ENCODE measurements at places on chromosomes 12 and 14. TPM values are rescaled to one million over a fixed set of nuclear protein-coding genes. Genes with fewer than 3 reads are reported as not detected.

- no peaks in the 10 kb centered on the region for H3K4me1 ChIP-seq
- no peaks in the 10 kb centered on the region for H3K27me3 ChIP-seq
- DNase-seq: no peak
- no peaks in the 10 kb centered on the region for H3K36me3 ChIP-seq
- H3K4me3 ChIP-seq: no peak overlapping the region
These were observed 7.9 kb upstream of the POU6F1 start for GRCh38 chr12:51225771-51226170.

- no peaks in the 10 kb centered on the region for H3K4me1 ChIP-seq
- peaks cover 9% of the 10 kb centered on the region for H3K27me3 ChIP-seq
- no peaks in the 10 kb centered on the region for H3K36me3 ChIP-seq
- H3K27ac ChIP-seq: no peak overlapping the region
- H3K4me3 ChIP-seq: no peak overlapping the region
These were observed 4.9 kb downstream of the KRT1 start for GRCh38 chr12:52675301-52675701.

B4GALNT1 gene
- total RNA-seq: 0.89 TPM

DNA sequence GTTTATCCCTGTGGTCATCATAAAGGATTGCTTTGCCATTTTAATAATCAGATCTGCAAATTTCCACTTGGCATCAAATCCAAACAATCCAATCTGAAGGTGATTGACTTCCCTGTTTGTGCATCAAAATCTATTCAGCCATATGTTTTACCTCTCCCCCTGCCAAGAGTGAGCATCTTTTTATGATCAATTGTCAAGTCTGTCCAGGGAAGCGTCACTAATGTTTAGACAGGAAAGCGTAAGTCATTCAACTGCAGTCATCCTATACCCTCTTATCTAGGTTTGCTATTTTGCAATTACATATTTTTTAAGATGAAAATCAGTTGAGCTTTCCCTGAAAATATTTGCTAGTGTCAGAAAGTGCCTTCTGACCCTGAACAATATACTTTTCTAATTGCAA lies 1224.1 kb upstream of the SEL1L start:
- H3K27ac ChIP-seq: no peak overlapping the region
- H3K4me1 ChIP-seq: no peaks in the 10 kb centered on the region
- H3K4me3 ChIP-seq: no peak overlapping the region
- H3K36me3 ChIP-seq: no peaks in the 10 kb centered on the region

- no peak overlapping the region for H3K27ac ChIP-seq
- no peak overlapping the region for H3K4me3 ChIP-seq
- peaks cover 14% of the 10 kb centered on the region for H3K4me1 ChIP-seq
These were observed 165.5 kb upstream of the DYRK2 start for GRCh38 chr12:67482751-67483661.

PIANP gene
- total RNA-seq: 0.18 TPM

GRCh38 chr12:114974826-114975639 lies 291.1 kb upstream of the TBX3 start:
- H3K4me1 ChIP-seq: no peaks in the 10 kb centered on the region
- H3K4me3 ChIP-seq: no peak overlapping the region
- no peaks in the 10 kb centered on the region for H3K36me3 ChIP-seq
- H3K27ac ChIP-seq: no peak overlapping the region

PXN gene
- 105 TPM for total RNA-seq

DNA sequence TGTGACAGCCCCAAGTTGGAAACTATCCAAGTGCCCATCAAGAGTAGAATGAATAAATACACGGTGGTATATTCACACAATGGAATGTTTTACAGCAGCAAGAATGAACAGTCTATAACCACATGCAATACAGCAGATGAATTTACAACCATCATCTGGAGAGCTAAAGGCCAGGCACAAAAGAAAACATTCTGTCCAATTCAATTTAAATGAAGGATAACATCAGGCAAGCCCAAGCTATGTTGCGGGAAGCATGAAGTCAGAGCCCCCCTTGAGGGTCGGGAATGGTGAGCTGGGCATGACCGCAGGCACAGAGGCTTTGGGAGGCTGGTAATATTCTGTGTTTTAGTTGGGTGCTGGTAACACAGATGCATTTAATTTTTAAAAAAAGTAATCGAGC lies 76.0 kb downstream of the SYNE3 start:
- H3K27me3 ChIP-seq: no peaks in the 10 kb centered on the region
- H3K4me1 ChIP-seq: peaks cover 7% of the 10 kb centered on the region
- H3K4me3 ChIP-seq: no peak overlapping the region
- no peak overlapping the region for H3K27ac ChIP-seq

- H3K36me3 ChIP-seq: no peaks in the 10 kb centered on the region
- DNase-seq: no peak
- H3K4me1 ChIP-seq: no peaks in the 10 kb centered on the region
- H3K27ac ChIP-seq: no peak overlapping the region
These were observed 122.0 kb downstream of the KCNC2 start for GRCh38 chr12:75087654-75088053.

C3AR1 gene
- 62.1 TPM for total RNA-seq

GRCh38 chr12:48875944-48876515 lies 10.4 kb upstream of the RND1 start:
- no peak overlapping the region for H3K4me3 ChIP-seq
- no peaks in the 10 kb centered on the region for H3K36me3 ChIP-seq
- no peak overlapping the region for H3K27ac ChIP-seq
- H3K4me1 ChIP-seq: no peaks in the 10 kb centered on the region

MMP17 gene
- total RNA-seq: 2.5 TPM

GRCh38 chr12:12365446-12365802 lies 8.5 kb downstream of the BORCS5 start:
- no peaks in the 10 kb centered on the region for H3K27me3 ChIP-seq
- H3K4me3 ChIP-seq: no peak overlapping the region
- H3K36me3 ChIP-seq: peaks cover 7% of the 10 kb centered on the region
- H3K4me1 ChIP-seq: peaks cover 6% of the 10 kb centered on the region
- H3K27ac ChIP-seq: no peak overlapping the region

GRCh38 chr14:22002860-22003284 lies 329.3 kb upstream of the OR4E1 start:
- no peak overlapping the region for H3K27ac ChIP-seq
- H3K4me3 ChIP-seq: no peak overlapping the region
- no peaks in the 10 kb centered on the region for H3K36me3 ChIP-seq

DNA sequence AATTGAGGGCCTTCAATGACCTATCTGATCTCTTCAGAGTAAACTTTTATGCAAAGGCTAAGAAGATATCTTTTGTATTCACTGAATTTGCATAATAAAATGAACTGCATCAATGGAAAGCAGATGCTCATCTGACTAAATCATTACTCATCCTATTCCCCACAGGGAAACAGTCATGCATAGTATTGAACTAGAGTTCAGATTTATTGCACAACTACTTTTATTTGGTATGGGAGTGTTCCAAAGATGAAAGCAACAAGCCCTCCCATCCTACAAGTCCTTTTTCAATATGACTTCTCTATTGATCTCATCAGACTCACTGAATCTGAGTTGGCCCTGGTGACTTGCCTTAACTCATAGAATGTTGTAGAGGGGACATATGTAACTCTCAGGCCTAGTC lies 159.8 kb downstream of the KITLG start:
- H3K4me3 ChIP-seq: no peak overlapping the region
- H3K4me1 ChIP-seq: no peaks in the 10 kb centered on the region
- H3K27ac ChIP-seq: no peak overlapping the region
- no peaks in the 10 kb centered on the region for H3K36me3 ChIP-seq

GZMB gene
- 7.6 TPM for total RNA-seq

SUOX gene
- total RNA-seq: 23.3 TPM

GRCh38 chr12:115710104-115710564 lies 567.4 kb downstream of the MED13L start:
- no peaks in the 10 kb centered on the region for H3K36me3 ChIP-seq
- no peaks in the 10 kb centered on the region for H3K27me3 ChIP-seq
- no peak overlapping the region for H3K27ac ChIP-seq

- H3K36me3 ChIP-seq: no peaks in the 10 kb centered on the region
- no peaks in the 10 kb centered on the region for H3K4me1 ChIP-seq
- H3K4me3 ChIP-seq: no peak overlapping the region
- no peak overlapping the region for H3K27ac ChIP-seq
- no peaks in the 10 kb centered on the region for H3K27me3 ChIP-seq
These were observed 70.0 kb upstream of the BICD1 start for GRCh38 chr12:32036477-32037263.

DNA sequence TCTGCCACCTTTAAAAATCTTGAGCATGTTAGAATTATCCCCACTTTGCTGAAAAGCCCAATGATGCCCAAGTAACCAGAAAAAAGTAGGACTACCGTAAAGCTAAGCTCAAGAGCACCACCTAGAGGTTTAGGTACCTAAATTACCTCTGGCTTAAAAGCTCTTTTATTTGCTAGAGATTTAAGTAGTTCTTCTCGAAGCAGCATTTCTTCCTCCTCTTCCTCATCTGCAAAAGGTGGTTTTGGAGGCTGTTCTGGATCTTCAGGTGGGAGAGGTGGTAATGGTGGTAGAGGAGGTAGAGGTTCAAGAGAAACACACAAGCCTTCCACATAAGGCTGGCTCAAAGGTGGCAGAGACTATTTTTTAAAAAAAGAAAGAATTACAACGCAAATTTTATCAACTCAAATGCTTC lies 26.9 kb downstream of the ZFC3H1 start:
- H3K4me1 ChIP-seq: no peaks in the 10 kb centered on the region
- H3K4me3 ChIP-seq: no peak overlapping the region

- H3K27me3 ChIP-seq: no peaks in the 10 kb centered on the region
- no peaks in the 10 kb centered on the region for H3K36me3 ChIP-seq
- DNase-seq: no peak
- H3K27ac ChIP-seq: no peak overlapping the region
- H3K4me1 ChIP-seq: no peaks in the 10 kb centered on the region
- H3K4me3 ChIP-seq: no peak overlapping the region
These were observed 56.3 kb downstream of the SLC6A15 start for GRCh38 chr12:84856156-84856900.

ARHGEF40 gene
- 28.5 TPM for total RNA-seq

DNA sequence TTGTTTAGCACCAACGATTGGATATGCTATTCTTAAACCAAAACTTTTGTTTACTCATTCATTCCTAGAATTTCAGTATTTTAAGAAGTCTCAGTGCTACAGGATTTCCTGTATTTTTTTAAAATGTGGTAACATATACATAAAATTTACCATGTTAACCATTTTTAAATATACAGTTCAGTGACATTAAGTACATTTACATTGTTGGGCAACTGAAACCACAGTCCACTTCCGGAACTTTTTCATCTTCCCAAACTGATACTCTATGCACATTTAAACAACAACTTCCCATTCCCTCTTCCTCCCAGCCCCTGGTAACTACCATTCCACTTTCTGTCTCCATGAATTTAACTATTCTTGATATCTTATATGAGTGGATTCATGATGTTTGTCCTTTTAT lies 30.3 kb downstream of the PDE3A start:
- H3K27ac ChIP-seq: no peak overlapping the region
- no peaks in the 10 kb centered on the region for H3K4me1 ChIP-seq
- H3K27me3 ChIP-seq: no peaks in the 10 kb centered on the region
- no peak for DNase-seq
- no peak overlapping the region for H3K4me3 ChIP-seq
- H3K36me3 ChIP-seq: no peaks in the 10 kb centered on the region

- H3K36me3 ChIP-seq: no peaks in the 10 kb centered on the region
- H3K27me3 ChIP-seq: no peaks in the 10 kb centered on the region
- no peaks in the 10 kb centered on the region for H3K4me1 ChIP-seq
- no peak overlapping the region for H3K27ac ChIP-seq
These were observed 368.4 kb downstream of the ATP23 start for GRCh38 chr12:58309806-58310205.

GRCh38 chr12:57620936-57621496 lies 9.8 kb downstream of the ARHGEF25 start:
- peaks cover 81% of the 10 kb centered on the region for H3K27me3 ChIP-seq
- no peak for DNase-seq
- H3K36me3 ChIP-seq: no peaks in the 10 kb centered on the region
- H3K4me3 ChIP-seq: peak overlapping the region; percentile 52
- H3K27ac ChIP-seq: no peak overlapping the region
- H3K4me1 ChIP-seq: peaks cover 23% of the 10 kb centered on the region

PPP2R5E gene
- total RNA-seq: 45.3 TPM

DNA sequence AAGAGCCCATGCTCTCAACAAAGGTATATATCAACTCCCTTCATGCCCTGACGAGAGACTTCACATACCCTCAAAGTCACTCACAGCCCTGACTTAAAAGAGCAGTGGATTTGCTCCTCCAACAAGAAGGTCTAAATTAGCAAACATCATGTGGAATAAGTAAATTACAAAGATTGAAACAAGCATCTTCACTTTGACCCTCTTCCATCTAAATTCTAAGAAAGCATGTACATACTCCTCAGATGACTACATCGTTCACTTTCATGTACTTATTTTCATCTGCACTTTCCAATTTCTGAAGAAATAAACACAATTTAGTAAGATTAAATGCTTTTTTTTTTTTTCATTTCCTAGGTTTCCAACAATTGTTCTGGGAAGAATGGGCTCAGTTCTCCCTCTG lies 38.6 kb upstream of the KRR1 start:
- no peaks in the 10 kb centered on the region for H3K36me3 ChIP-seq
- peaks cover 18% of the 10 kb centered on the region for H3K4me1 ChIP-seq
- H3K27me3 ChIP-seq: no peaks in the 10 kb centered on the region
- DNase-seq: no peak
- H3K27ac ChIP-seq: no peak overlapping the region

ACRBP gene
- 7.2 TPM for total RNA-seq

DNA sequence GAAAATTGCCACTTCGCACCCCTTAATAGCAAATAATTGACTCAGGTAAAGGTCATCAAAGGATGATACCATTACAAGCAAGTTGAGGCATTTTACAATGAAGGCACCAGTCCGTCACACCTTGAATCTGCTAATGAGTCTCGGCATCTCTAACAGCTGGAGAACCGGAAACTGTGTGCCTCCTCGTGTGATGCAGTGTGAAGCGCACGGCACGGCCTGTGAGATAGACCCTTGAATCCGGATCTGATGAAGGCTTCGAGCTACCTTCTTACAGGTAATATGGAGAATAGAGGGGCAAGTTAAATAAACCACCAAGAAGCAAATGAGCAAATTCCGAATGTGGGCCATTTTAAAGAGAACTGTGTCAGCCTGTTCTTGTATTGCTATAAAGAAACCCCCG lies 19.8 kb upstream of the TUBA1A start:
- H3K27ac ChIP-seq: no peak overlapping the region
- no peaks in the 10 kb centered on the region for H3K27me3 ChIP-seq
- no peak for DNase-seq
- no peaks in the 10 kb centered on the region for H3K4me1 ChIP-seq
- no peak overlapping the region for H3K4me3 ChIP-seq

AMHR2 gene
- total RNA-seq: 1.2 TPM

SLC25A47 gene
- total RNA-seq: not detected

All from lower lobe of right lung (tissue), 2 donors.